HuH-7.5 (cell line): ENCODE measurements at places on chromosomes 5 and 9.

- DNase-seq = no peak
Observed at GRCh38 chr5:41835645-41836044, 34.6 kb downstream of the OXCT1 start.

GRCh38 chr5:124806373-124807077 lies 60.1 kb upstream of the ZNF608 start:
- peak; percentile 43 for DNase-seq

- no peak for DNase-seq
Observed at GRCh38 chr5:32172923-32173266, 1.2 kb downstream of the GOLPH3 start.

- DNase-seq = no peak
Observed at GRCh38 chr5:51650824-51651223, 267.6 kb downstream of the ISL1 start.

GRCh38 chr9:116365056-116365471 lies 211.5 kb downstream of the PAPPA start:
- DNase-seq = no peak
